Right atrium auricular region (tissue), 2 donors: ENCODE measurements at places on chromosomes 1 and 21. TPM values are rescaled to one million over a fixed set of nuclear protein-coding genes. Genes with fewer than 3 reads are reported as not detected.

- no peak for DNase-seq
These were observed 38.8 kb downstream of the EGLN1 start for GRCh38 chr1:231383159-231383860.

DNA sequence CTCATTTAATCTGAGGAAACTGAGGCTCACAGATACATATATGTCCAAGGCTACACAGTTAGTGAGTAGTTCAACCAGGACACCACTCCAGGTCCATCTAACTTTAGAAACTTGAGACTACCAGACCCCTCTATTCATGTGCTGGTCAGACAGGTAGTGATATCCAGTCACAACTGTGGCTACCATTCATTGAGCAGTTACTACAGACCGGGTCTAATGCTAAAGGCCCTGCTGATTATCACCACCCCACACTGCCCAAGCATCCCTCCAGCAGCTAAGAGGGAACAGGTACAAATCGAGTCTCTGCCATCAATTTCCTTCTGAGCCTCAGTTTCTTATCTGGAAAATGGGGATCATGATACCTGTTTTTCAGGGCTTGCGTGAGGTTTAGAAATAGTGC is 5.3 kb downstream of the HPCA start:
- DNase-seq = no peak

- DNase-seq = no peak
These were observed 16.2 kb upstream of the PLA2G4A start for GRCh38 chr1:186812570-186812969.

GRCh38 chr1:95534985-95535384 is 301.0 kb downstream of the RWDD3 start:
- DNase-seq = no peak

GRCh38 chr1:15851210-15852035 is 3.9 kb downstream of the SPEN start:
- no peak for DNase-seq

- peak; percentile 67 for DNase-seq
These were observed 5.5 kb upstream of the RNF223 start for GRCh38 chr1:1079408-1080121.

Gene MAN1C1
- 9.4 TPM for total RNA-seq

Gene C1orf56
- 16.2 TPM for total RNA-seq
